ENCODE measurements at places on chromosomes 3 and 15.

- DNase-seq, result no peak
Measured at GRCh38 chr3:76643623-76644304, 396.1 kb upstream of the ROBO2 start.

DNA sequence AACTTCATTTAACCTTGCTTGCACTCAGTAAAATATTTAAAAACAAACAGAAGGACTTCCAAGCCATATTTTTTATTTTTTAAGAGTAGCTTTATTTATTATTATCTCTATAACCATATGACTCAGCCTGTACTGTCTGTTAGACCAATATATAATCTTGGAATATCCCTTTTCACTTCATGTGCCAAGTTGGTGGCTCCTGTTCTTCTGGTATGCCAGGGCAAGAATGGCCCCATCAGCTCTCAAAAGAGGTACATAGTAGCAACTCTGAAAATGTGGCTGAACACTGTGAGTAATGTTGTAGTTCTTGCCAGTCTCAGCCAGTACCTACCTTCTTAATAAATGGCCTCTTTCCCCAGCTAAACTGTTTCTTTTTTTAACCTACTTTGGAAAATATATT is 257.0 kb upstream of the UBE2E1 start:
- no peak for DNase-seq

DNA sequence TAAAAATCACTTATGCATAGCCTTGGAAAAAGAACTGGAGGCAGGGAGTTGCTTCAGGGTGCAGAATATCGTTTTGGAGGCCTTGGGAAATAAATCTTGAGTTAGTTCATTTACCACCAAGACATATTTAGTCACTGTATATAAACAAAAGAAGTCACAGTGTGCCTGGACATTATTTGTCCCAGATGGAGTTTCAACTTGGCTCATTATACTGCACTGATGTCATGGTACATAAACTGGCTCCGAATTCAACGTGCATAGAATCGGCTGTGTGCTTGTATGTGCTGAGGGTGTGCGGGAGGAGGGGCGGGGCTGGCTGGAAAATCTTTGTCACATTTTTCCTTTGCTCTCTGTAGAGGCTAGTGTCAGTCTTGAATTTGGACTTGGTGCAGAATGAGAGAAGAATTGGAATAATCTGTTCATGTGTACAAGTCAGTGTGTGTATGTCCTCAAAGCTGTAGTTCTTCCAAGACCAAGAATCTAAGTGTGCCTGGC is 86.6 kb downstream of the FNDC3B start:
- DNase-seq, result no peak

DNA sequence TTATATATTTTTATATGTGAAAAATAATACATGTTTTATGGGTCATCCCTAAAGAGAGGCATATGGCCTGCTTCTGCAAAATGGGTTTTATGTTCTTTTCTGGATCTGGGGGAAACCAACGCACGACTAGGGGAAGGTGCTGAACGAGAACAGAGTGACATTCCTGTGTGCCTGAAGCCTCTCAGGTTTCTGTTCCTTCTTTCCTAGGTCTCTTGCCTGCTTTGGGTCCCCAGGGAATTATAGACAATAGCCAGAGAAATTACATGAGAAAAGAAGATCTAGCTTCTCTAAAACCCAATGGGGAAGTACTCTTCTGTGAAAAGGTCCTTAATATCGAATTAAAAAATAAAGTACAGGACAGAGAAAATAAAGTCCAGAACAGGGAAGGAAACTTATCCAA is 66.5 kb downstream of the IGSF11 start:
- no peak for DNase-seq

DNA sequence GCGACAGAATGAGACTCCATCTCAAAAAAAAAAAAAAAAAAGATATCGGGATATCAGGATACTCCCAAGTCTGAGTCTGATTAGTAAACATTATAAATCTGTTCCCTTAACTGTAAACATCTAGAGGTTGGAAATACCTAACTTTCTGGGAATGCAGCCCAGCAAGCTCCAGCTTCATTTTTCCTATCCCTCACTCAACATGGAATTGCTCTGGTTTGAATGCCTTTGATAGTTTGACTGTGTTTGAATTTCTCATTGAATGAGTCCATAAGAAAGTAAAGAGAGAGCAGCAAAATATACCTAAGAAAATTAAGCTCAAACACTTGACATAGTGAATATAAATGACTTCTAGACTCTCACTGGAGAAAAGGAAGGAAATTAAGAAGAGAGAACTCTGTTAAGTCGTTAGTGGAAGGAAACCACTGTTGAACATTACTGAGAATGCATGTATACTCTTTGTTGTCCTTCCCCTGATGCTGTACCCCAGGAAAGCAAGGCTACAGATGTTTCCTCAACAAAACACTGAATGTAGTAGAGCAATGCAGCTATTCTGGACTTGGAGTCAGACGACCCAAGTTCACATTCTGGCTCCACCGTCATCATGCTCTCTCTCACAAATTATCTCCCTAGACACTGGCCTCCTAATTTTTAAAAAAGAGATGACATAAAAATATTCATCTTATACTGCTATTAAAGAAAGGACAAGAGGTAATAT is 62.4 kb downstream of the CD200 start:
- DNase-seq, result no peak

DNA sequence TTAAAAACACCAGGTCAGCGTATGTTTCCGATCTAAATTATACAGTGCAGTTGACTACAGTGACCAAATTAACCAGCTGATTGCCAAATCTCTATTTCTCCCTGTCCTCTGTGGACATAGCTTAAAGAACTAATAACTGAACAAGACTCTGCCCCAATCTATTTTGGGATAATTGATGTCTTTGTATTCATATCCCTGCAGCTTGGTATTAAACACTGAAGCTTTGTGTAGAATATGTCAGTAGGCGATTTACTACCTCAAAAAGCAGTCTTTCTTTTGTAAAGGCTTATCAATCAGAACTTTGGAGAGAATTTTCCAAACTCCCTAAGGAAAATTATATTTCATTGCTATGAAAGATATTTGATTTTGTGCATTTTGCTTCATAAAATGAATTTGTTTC is 258.2 kb downstream of the SOX2 start:
- DNase-seq, result no peak

DNA sequence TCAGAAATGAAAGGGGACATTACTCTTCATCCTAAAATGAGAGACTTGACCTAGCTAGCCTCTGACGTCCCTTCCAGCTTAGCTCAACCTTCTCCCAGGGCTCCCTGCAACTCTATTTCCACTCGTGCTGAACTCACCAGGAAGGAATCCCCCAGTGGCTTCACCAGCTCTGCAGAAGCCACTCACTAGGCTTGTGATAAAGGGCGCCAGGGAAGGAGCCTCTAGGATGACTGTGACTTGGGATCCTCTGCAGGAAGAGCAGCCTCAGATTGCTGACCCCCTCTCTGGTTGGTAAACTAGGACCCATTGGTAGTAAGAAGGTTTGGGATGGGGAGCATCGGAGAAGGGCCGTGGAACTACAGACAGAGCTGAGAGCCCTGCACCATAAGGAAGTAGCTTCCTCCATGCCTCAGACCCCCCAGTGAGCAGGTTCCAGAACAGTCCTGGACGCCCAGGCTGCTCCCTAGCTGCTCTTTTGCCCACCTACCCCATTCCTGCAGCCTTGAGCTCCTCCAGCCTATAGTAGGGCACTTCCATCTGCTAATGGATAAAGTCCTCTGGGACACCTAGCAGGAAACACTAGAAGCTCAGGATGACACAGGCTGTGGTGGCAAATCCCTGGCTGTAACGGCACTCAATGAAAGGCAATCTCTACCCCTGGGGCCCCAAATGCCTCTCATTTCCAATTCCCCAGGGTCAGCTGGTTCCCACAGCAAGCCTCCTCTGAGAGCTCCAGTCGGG is 26.0 kb downstream of the PLA2G4F start:
- no peak for DNase-seq

DNA sequence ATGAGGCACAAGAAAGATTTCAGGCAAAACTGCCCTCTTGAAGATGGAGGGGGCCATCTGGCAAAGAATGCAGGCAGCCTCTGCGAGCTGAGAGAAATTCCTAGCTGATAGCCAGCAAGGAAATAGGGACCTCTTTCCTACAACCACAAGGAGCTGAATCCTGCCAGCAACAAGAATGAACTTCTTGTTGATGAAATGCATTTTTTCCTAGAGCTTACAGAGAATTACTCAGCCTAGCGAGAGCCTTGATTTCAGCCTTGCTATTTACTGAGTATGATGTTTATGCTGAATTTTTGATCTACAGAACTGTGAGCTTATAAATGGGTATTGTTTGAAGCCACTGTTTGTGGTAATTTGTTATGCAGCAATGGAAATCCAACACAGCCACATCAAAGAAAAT is 148.5 kb upstream of the NAALADL2 start:
- no peak for DNase-seq

- DNase-seq, result no peak
Measured at GRCh38 chr3:133213937-133214336, 175.7 kb downstream of the TMEM108 start.

DNA sequence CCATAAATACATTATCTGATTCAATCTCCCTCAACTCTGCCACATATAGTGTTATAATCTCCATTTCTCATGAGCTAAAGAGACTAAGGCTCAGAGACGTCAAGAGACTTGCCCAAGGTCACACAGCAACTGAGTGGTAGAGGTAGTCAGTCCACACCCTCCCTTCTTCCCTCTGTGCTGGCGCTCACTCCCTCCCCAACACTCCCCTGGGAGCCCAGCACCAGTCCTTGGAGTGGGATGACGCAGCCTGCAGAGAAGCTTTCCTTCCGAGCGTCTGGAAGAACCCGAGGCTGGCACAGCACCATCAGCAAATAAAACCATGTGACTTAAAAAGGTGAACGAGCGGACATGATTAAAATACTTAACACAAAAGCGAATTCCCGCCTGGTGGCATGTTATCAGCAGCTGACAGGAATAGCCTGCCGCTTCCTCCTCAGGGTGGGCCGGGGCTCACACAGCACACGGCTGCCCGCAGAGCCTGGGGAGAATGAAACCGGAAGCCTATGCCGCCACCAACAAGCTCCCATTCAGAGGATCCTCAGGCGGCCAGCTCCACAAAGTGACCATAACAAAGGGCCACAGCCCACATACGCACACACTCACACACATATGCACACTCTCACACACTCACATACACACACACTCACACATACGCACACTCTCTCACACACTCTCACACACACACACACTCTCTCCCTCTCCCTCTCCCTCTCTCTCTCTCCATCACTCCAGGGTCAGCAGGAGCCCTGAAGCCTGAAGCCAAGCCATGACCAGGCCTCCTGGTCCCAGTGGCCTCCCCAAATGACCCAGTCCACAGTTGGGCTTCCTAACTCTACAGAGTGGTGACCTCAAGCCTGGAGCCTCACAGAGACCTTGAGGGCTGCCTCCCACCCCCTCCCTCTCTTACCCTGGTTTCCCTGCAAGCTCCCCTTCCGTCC is 120.5 kb downstream of the XXYLT1 start:
- DNase-seq, result peak; percentile 27

DNA sequence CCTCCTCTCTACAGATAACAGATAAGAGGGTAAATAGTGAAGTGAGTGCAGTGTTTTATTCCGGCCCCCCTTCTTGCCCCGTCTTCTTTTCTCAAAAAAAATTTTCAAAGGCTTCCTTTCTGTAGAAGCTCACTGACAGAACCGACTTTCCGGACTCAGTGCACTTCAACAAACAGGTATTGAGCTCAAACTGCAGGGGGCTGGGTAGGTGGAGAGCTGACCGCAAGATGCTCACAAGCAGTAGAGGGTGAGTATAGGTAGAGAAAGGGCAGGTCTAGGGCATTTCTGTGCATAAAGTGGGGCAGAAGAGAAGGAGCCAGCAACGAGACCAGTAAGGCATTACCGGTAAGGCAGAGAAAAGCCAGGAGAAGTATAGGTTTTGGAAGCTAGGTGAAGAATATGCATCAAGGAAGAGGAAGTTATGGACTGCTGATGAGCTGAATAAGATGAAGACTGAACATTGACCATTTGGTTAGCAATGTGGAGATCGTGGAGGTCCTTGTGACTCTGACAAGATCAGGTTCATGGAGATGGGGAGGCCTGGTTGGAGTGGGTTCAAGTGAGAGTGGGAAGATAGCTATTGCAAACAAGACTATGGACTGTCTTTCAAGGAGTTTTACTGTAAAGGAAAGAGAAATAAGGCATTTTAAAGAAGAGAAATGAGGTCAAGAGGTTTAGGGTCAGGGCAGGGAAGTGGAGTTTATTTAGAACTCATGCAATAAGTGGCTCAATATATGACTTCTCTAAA is 97.4 kb downstream of the ST6GAL1 start:
- DNase-seq, result peak; percentile 63

DNA sequence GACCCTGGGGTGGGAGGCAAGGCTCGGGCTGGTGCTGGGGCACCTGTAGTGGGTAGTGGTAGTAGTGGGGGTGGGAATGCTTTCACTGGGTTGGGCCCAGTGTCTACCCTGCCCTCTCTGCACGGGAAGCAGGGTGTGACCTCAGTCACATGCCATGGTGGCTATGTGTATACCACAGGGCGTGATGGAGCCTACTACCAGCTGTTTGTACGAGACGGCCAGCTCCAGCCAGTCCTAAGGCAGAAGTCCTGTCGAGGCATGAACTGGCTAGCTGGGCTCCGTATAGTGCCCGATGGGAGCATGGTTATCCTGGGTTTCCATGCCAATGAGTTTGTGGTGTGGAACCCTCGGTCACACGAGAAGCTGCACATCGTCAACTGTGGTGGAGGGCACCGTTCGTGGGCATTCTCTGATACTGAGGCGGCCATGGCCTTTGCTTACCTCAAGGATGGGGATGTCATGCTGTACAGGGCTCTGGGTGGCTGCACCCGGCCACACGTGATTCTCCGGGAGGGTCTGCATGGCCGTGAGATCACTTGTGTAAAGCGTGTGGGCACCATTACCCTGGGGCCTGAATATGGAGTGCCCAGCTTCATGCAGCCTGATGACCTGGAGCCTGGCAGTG is 5.2 kb downstream of the DALRD3 start:
- DNase-seq, result no peak

DNA sequence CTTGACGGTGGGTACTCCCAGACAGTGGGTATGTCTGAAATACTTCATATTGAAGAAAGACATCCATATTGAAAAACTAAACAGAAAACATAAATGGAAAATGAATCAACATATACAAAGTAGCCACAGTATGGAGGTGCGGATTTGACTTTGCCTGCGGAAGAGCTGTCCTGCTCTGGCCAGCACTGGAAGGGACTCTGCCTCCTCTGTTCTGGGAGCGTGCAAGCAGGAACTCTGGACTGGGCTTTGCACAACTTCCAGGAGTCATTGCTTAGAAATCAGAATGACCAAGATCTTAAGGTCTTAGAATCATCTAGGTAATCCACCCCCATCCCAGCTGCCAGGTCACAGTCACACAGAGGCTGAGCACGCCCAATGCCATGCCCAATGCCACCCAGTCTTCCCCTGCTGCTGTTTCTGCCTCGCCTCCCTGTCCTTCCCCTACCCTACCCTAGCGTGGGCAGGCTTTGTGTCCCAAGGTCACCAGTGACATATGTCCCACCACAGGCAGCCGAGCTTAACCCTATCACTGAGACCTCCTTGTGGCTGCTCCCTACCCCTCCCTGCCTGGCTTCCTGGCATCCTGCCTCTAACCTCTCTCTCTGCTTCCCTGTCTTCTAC is 36.3 kb downstream of the CDC25A start:
- DNase-seq, result no peak
